ENCODE measurements at places on chromosomes 5 and 9. TPM values are rescaled to one million over a fixed set of nuclear protein-coding genes. Genes with fewer than 3 reads are reported as not detected.

- no peak overlapping the region for H3K27ac ChIP-seq
- peak; percentile 6 for DNase-seq
- H3K36me3 ChIP-seq = no peaks in the 10 kb centered on the region
- peaks cover 12% of the 10 kb centered on the region for H3K27me3 ChIP-seq
These were observed 110.7 kb upstream of the MAMDC2 start for GRCh38 chr9:69932901-69933300.

DNA sequence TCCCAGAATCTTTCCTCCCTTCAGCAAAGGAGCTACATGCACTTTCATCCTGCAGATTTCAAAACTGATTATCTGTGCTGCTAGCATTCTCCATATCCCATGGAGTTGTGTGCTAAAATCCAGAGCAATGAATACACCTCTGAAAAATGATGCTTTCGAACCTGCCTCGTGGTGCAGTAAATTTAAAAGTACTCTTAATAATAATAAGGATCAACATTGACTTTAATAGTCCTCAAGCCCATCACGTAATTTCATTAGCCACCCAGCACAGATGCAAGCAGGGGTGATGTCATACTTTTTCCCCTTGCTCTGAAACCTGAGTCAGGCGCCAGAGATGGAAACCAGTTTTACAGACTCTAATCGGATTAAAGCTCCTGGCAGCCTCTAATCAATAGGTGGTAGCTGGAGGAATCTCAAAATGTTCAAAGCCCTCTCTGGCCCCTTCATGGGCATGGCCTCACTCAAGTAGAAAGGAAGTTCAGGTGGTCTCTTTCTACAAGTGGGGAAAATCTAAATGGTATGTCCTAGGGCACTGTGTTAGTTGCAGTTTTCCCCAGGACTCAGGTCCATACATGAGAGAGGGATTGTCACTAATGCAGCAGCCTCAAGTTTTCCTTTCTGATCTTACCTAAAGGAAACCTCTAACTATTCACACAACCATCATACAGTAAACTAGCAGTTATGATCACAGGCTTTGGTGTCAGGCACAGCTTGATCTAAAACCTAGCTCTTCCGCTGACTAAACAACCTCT lies 221.6 kb upstream of the SLC30A5 start:
- H3K27ac ChIP-seq = no peak overlapping the region
- DNase-seq = no peak
- no peak overlapping the region for H3K4me3 ChIP-seq
- H3K36me3 ChIP-seq = no peaks in the 10 kb centered on the region

GRCh38 chr9:77961541-77961940 lies 70.1 kb downstream of the GNAQ start:
- no peak for DNase-seq
- H3K4me3 ChIP-seq = no peak overlapping the region
- no peak overlapping the region for H3K27ac ChIP-seq
- H3K36me3 ChIP-seq = no peaks in the 10 kb centered on the region
- peaks cover 53% of the 10 kb centered on the region for H3K4me1 ChIP-seq
- no peaks in the 10 kb centered on the region for H3K27me3 ChIP-seq

- peaks cover 2% of the 10 kb centered on the region for H3K27me3 ChIP-seq
- no peak overlapping the region for H3K4me3 ChIP-seq
- no peaks in the 10 kb centered on the region for H3K36me3 ChIP-seq
- no peaks in the 10 kb centered on the region for H3K4me1 ChIP-seq
These were observed 531.3 kb downstream of the NTRK2 start for GRCh38 chr9:85200726-85201404.

DNA sequence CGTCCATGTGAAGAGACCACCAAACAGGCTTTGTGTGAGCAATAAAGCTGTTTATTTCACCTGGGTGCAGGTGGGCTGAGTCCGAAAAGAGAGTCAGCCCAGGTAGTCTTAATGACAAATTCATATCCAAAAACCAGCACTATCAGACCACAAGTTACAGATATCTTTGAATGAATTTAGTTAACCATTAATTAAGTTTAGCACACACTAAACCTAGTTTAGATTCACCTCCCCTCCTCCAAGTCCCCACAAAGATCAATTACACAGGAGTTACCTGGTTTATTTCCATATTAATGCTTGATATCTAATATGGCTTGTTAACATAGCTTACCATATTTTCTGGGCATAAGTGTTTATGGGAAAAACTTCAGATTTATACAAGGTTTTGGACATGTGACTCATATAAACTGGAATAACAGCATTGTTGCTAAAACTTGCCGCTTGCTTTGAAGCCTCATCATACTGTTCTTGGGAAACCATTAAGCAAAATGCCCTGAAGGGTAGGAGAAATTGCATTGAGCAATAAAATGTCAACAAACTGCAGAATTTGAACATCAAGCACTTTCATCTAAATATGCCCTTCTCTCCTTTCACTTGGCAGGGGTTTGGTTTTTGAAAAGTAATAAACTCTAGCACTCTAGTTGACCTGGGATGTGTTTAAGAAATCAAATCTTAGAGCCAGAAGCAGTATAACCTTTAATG lies 166.9 kb downstream of the SNCAIP start:
- H3K4me3 ChIP-seq = no peak overlapping the region
- H3K27me3 ChIP-seq = peaks cover 4% of the 10 kb centered on the region
- H3K36me3 ChIP-seq = no peaks in the 10 kb centered on the region
- no peak for DNase-seq

DNA sequence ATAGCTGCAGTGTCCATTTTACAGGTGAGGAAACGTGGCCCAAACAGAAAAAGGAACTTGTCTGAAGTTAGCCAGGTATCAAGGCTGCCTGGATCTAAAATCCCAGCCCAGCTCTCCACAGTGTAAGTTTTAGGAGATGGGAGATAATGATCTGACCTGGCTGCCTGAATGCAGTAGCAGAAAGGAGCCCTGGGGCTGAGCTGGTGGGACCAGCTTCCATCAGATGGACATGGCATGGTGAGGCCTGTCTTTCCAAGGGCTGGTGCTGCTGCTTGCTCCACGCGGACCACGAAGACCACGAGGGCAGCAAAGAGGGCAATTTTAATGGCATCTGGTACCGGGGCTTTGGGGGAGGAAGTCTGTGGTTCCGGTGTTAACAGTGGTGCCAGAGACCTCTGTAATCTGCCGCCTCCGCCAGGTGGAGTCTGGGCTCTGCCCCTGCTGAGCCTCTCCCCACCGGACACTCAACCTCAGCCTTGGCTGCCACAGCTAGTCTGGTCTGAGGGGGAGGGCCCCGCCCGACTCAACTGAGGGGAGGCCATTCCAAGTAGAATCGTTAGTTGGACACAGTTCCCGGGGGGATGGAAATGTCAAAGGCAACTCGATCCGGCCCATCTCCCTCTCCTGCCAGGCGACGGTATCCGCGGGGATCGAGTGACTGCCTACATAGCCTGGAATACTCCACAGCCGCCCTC lies 650 bp downstream of the MYORG start:
- peaks cover 11% of the 10 kb centered on the region for H3K36me3 ChIP-seq
- H3K27me3 ChIP-seq = no peaks in the 10 kb centered on the region
- H3K4me3 ChIP-seq = peak overlapping the region; percentile 76

- no peaks in the 10 kb centered on the region for H3K4me1 ChIP-seq
- no peak overlapping the region for H3K27ac ChIP-seq
- DNase-seq = no peak
- no peaks in the 10 kb centered on the region for H3K27me3 ChIP-seq
- H3K36me3 ChIP-seq = no peaks in the 10 kb centered on the region
- H3K4me3 ChIP-seq = no peak overlapping the region
These were observed 782.9 kb downstream of the CDH12 start for GRCh38 chr5:22070186-22070728.

- H3K4me1 ChIP-seq = no peaks in the 10 kb centered on the region
- H3K27ac ChIP-seq = no peak overlapping the region
- no peak overlapping the region for H3K4me3 ChIP-seq
- DNase-seq = no peak
- H3K27me3 ChIP-seq = peaks cover 2% of the 10 kb centered on the region
These were observed 2.2 kb downstream of the ABLIM3 start for GRCh38 chr5:149143470-149143869.

DNA sequence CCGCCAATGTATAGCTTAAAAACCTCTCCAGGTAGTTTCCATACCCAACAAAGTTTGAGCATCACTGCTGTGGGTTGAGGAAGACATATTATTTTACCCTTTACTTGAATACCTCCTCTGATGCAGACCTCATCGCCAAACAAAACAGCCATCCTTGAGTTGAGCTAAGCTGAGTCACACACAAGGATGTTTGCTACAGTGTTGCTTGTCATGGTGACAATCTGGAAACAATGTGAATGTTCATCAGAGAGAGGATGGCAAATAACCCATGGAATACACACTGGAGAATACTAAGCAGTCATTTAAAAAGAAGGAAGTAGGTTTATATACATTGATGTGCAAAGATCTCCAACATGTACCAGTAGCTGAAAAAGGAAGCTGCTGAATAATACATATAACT lies 41.1 kb upstream of the TCF7 start:
- peaks cover 78% of the 10 kb centered on the region for H3K4me1 ChIP-seq
- no peak for DNase-seq
- H3K27me3 ChIP-seq = no peaks in the 10 kb centered on the region
- no peak overlapping the region for H3K4me3 ChIP-seq
- H3K36me3 ChIP-seq = no peaks in the 10 kb centered on the region

GRCh38 chr5:88761269-88761850 lies 121.6 kb downstream of the MEF2C start:
- DNase-seq = no peak
- H3K4me1 ChIP-seq = no peaks in the 10 kb centered on the region
- no peak overlapping the region for H3K4me3 ChIP-seq

DNA sequence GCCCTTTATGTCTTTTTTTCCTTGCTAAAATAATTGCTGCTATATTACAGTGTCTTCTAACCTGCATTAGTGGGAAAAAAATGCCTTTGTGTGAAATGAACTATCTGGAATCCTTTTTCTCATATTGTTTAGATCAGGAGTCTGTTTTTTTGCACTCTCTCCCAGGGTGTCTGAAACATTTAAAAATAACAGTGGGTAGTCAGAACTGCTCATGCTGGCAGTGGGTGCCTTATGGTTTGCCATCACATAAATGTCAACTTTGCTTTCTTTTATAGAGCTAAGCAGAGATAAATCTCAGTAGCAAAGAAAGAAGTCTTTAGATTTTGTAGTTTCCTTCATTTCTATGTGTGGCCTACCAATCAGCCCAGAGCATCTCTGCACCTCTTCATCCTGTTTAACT lies 347.8 kb upstream of the RGMB start:
- H3K4me1 ChIP-seq = no peaks in the 10 kb centered on the region
- peaks cover 4% of the 10 kb centered on the region for H3K27me3 ChIP-seq
- H3K4me3 ChIP-seq = no peak overlapping the region
- DNase-seq = no peak

SLC6A18 gene
- not detected for total RNA-seq
